Activated CD8-positive, alpha-beta memory T cell treated with anti-CD3 and anti-CD28 coated beads for 1 hour (primary cell): ENCODE measurements at places on chromosomes 12 and 14.

DNA sequence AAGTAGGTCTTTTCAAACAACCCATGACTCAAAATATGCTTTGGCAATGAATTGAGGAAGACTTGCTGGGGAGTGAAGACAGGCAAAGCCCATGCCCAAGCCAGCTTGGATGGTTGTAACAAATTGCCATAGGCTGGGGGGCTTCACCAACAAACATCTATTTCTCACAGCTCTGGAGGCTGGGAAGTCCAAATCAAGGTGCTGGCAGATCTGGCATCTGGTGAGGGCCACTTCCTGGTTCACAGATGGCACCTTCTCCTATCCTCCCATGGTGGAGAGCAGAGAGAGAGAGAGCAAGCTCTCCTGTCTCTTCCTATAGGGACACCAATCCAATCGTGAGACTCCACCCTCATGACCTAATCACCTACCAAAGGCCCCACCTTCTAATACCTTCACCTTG lies 11.3 kb downstream of the DNAH10 start:
- DNase-seq = no peak

GRCh38 chr14:35766036-35766699 lies 42.9 kb downstream of the RALGAPA1 start:
- DNase-seq = no peak

GRCh38 chr12:104702565-104703139 lies 245.9 kb downstream of the CHST11 start:
- no peak for DNase-seq

GRCh38 chr14:72738161-72738611 lies 155.7 kb downstream of the DPF3 start:
- no peak for DNase-seq

GRCh38 chr14:57816568-57817284 lies 49.2 kb downstream of the SLC35F4 start:
- no peak for DNase-seq

GRCh38 chr12:67920413-67920812 lies 68.8 kb upstream of the IFNG-AS1 start:
- no peak for DNase-seq

- no peak for DNase-seq
These were observed 405.3 kb upstream of the USP15 start for GRCh38 chr12:61854902-61855301.

DNA sequence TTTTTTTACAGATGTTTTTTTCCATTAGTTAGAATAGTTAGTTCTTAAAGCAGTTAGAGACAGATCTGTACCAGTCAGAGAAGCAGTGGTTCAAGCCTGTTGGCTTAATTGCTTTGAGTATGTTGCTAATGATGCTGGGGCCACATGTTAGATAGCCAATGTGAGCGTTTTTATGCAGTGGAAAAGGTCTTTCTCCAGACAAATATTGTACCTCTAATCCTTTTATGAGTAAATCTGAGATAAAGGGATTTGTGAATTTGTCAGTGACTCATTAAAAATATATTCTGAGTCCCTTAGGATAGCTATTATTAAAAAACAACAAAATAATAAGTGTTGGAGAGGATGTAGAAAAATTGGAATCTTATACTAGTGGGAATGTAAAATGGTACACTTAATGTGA lies 154.2 kb downstream of the MSRB3 start:
- DNase-seq = no peak

DNA sequence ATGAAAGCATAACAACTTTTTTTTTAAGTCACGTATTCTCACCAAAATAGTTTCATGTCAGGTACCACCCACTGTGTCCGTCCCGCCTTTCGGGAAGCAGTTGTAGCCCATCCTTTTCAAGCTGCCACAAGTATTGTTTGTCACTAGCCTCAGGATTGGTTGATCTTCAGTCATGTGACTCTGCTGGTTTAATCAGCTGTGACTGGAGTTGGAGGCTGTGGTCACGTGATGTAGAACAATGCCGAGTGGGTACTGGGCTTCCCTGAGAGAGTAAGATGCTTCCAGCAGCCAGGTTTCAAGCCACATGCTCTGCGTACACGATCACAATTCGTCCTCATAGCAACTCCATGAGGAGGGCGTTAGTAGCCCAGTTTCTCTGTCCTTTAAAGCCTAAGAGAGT lies 83.0 kb upstream of the WSCD2 start:
- DNase-seq = no peak

- DNase-seq = no peak
These were observed 59.1 kb downstream of the KCNA5 start for GRCh38 chr12:5102806-5103205.

GRCh38 chr12:70243510-70244371 lies 508 bp downstream of the CNOT2 start:
- peak; percentile 40 for DNase-seq

DNA sequence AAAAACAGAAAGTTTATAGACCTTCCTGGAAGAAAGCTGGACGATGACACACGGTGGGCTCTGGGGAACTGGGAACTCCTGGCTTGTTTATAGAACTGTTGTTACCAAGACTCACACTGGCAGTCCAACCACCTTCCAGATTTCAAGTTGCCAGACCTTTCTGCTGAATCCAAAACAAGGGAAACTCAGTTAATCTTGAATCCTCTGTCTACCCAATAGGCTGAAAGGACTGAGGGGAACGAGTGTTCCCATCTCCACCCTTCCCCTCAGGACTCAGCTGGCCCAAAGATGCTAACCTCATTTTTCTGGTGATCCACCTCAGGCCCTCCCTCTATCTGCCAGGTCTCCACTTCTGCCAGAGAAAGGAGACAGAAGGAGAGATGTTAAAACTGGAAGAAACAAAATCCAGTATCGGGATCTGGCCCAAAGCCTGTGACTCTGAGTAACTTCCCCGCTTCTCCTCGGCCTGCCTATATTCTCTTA lies 231.4 kb downstream of the ANO2 start:
- no peak for DNase-seq

DNA sequence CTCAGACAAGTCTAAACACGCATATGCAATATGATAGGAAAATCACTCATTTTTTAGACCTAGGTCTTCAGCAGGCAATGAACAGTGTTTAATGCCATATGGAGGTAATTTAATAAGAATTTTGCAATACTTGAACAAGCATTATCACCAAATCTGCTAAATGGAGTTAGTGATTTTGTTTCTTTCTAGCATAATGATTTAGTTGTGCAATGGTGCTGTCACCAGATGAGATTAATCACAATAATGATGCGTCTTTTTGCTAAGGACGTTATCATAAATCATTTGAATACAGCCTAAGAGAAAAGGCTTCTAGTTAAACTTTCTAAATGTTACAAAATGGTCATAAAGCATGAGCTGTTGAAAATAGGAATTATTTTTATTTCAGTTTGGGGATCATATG lies 170.0 kb upstream of the SLC16A7 start:
- DNase-seq = no peak

DNA sequence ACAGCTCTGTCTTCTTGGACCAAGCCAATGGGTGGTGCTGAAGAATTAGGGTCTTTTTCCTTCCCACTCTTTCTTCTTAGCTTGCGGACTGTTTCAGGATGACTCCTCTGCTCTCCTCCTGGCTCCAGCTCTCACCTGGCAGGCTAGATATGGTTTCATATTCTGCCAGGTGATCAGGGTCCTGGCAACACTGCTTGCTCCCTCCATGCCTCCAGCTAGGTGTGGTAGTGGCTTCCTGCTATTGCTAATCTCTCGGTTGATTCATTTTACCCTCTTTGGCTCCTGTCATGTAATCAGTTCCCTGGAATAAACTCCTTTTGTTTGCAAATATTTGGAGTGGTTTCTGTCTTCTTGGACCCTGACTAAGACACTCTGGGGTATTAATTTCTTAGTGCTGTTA lies 4.3 kb upstream of the GZMH start:
- DNase-seq = no peak

GRCh38 chr14:87940382-87940781 lies 52.6 kb downstream of the GALC start:
- DNase-seq = no peak

DNA sequence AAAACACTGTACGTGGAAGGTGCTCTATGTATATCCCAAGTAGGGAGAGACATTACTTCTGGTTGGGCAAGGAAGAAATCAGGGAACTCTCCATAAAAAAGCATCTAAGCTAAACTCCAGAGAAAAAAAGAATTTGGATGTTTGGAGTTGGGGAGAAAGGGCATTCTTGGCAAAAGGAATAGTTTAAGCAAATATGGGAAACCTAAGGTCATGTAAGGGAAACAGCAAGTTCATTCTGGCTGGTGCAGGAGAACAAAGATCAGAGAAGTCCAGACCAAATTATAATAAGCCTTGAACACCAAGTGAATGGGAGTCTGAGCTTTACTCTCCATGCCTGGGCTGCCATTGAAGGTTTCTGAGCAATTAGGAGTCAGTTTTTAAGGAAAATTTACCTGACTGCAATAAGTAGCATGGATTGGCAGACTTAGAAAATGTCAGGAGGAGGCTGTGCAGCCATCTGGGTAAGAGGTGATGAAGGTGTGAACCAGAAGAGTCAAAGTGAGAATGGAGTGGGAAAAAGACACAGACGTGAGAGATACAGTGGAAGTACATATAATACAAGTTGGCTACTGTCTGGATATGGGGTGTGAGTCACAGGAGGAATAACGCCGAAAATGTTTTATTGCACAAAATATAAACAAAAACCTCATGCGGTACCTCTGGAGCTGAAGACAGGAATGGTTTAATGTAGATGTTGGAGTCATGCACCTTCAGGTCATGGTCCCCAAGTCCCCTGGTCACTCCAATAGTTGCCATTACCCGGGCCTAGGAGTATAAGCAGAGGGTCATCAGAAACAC lies 222.6 kb downstream of the MON2 start:
- no peak for DNase-seq

DNA sequence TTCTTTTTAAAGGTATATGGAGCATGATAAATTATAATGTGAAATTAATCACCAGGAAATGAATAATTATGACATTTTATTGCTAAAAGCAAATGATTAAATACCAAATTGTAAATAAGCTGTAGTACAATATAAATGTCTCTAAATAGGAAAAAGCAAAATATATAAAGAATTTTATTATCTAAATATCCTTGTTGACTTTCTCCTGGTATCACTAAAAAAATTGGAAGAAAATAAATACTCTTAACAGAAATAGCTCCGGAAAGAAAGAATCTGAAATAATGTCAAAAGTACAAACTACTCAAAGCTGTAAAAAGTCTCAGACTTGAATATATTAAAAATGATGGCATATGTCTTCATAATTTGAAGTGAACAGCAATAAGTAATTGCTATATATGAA lies at the start of gene OR11H7:
OR11H7 (plus strand) TSS at position 301 of the 400 bp plus-strand sequence.
- DNase-seq = no peak

- no peak for DNase-seq
These were observed 10.3 kb upstream of the SP7 start for GRCh38 chr12:53346491-53346890.

DNA sequence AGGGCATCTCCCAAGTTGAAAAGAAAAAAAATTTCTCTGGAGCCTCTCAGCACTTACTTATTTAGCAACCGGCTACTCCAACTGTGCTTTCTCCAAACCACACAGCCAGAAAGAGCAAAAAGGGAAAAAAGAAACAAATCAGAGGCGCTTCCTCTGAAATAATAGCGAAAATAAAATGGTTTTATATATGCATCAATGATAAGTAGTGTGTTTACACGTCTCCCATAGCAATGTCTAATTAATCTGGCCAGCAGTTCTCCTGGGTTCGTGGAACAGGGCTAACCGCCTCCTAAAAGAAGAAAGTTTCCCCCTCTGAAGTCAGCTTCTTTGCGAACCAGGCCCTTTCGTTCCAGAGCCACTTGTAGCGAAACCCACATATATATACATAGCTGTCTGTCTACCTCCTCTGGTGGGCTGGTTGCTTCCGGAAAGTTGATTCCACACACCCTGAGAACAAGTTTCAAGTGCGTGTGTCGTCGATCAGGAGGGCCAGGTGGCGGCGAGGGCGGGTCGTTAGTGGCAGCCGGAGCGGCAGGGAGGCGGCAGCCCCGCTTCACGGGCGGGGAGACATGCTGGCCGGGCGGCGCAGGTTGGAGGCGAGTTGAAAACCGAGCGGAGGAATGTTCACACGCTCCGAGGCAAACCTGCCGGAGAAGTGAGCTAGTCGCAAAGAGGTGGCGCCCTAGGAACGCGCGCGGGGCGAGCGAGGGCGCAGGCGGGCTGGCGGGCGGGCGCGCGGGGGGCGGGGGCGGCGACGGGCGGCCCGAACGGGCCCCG lies 2.7 kb downstream of the PTHLH start:
- no peak for DNase-seq

DNA sequence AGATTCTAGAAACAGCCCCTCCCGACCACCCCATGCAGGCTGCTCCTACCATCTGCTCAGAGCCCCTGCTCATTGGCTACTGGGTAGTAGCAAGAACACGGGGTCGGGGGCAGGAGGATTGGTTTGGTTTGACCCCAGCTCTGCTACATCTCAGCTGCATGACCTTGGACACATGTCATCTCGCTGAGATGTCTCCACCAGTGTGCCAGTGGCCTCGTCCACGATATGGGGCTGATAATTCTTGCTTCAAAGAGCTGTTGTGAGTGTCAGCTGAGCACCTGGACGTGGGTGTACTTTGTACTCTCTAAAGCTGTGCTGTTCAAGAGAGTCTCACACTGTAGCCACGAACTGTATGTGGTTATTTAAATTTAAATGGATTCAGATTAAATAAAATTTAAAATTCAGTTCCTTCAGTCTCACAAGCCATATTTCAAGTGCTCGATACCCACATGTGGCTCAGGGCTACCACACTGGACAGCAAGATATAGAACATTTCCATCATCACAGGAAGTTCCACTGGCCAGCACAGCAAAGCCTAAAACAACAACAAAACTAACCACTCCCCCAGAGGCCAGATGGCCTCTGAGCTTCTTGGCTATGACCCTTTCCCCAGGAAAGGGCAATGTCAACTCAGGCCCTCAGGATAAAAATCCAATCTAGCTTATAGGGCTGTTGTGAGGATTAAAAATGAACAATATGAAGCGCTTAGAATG lies 18.6 kb downstream of the LTBP2 start:
- no peak for DNase-seq

GRCh38 chr14:60515511-60516289 lies 6.8 kb downstream of the SIX6 start:
- no peak for DNase-seq

DNA sequence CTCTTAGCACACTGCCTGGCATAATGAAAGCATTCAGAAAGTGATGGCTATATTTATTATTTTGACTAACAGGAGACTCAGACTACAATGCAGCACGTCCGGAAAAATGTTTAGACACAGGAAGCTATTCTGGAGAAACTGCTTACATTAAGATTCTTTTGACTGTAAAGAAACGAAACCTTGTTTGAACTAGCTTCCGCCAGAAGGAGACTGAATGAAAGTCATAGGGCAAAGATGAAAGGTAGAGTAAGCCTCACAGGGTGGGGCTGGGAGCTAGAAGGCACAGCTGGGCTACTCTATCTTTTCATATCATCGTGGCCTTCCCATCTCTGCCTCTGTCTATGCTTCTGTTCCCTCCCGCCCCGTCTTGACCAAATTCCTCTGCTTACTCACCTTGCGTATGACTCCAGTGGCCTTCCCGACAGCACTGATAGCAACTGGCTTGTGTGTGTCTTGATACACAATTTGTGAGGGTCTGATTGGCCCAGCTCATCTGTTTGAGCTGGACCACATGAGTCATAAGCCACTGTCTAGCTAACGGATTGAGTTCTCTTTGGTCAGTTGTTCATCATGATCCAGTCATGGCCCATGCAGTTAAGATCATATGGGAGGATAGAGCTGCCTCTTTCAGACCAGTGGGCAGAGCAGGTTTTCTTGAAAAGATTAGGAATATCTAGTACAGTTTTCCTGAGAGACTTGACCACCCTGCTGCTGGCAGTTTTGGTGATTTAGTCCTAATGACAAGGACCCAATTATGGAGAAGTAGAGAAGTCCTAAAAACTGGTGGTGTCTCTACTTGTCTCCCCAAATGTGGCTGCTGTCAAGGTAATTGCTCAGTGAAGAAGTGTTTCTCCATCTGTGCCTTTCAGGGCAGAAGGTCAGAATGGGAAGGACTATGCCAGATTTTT lies 151.5 kb upstream of the SLC38A2 start:
- DNase-seq = no peak
